ENCODE measurements at places on chromosomes 3 and 15.

DNA sequence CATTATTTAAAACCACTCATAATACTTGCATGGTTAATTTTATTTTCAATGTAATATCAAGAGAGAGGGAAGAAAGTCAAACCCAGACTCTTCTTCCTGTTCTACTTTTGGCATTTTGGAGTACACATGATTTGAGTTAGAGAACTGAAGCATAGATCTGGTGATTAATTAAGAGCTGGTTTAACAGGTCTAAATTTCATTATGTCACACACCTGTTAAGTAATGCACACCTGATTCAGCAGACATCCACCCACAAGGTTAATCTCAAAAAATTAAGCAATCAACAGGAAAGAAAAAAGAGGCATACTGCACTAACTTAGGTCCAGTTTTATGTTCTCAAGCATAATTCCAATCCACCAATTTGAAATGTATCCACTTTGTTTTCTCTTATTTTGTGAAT, 101.1 kb upstream of the ICE2 start:
- DNase-seq, result no peak

DNA sequence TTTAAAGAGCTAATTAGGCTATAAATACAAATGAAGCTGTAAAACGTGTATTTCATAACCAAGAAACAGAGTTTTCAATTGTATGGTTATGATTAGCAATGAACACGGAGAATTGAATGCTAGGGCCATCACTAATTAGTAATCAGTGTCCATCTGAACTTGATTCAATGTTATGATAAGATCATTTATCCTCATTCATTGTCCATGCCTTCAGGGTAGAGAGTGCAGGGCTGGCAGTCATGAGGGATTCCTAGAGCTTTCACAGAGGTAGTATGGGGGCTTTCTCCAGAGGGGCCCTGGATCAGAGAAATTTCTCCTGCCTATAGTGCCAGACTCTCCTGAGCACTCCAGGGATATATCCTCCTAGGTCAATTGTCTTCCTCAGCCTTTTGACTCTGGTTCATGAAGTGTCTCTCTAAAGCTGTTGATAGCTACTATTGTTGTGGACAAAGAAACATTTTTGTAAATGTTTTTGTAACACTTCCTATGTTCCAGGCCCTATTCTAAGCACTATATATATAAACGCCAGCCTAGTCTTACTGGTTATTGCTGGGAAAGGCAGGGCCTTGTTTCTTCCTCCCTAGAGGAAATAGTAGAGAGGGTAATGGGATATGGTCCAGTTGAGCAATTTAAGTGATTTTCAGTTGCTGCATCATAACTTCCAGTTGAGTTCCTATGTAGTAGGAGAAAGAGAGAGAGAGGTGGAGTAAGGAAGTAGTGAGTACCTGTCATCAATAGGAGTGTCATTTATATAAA, 249.0 kb downstream of the NFKBIZ start:
- DNase-seq, result no peak

DNA sequence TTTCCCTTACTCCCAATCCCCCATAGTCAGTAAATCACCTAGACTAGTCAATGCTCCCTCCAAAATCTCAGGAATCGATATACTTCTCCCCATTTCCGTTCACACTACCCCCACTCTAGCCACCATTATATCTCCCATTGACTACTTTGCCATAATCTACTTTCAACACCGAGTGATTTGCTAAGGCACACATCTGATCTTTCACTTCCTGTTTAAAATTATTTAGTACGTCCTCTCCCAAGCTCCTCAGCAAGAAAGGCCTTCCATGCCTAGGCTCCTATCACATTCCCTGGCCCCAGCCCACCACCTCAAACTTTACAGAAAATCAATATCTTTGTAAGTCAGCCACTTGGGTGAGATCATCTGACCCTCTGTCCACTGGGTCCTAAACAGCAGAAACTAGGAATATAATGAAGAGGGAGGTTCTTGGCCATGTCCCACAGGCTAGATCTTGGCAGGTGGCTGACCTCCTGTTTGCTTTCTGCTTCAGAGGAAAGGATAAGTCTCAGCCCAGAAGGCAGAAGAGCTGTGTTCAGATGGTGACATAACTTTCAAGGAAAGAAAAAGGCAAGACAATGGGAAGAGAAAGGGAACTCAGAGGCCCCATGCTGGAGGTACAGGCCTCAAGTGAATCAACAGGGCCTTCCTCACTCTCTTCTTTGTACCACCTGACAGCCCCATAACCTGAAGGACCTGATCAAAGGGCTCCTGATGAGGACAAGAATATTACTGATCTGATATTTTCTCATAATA, 103.0 kb downstream of the RPL22L1 start:
- no peak for DNase-seq

GRCh38 chr3:20608054-20608738, 422.2 kb upstream of the SGO1 start:
- no peak for DNase-seq

DNA sequence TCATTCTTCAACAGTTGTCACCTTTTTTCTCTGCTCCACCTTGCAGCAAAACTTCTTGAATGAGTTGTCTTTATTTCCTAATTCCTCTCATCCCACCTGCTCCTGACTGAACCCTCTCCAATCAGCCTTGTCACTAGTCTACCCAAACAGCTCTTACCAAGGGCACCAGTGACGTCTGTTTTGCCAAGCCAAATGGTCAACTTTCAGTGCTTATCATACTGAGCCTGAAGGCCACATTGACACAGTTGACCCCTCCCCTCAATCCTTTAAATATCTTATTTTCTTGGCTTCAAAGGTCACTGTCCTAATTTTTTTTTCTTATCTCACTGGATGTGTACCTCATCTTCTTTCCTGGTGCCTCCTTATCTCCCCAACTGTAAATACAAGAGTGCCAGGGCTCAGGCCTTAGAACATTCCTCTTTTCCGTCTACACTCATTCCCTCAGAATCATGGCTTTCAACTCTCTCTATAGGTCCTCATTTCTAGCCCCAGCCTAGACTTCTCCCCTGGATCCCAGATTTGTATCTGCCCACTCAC, 43.2 kb downstream of the CMTM8 start:
- DNase-seq, result no peak

DNA sequence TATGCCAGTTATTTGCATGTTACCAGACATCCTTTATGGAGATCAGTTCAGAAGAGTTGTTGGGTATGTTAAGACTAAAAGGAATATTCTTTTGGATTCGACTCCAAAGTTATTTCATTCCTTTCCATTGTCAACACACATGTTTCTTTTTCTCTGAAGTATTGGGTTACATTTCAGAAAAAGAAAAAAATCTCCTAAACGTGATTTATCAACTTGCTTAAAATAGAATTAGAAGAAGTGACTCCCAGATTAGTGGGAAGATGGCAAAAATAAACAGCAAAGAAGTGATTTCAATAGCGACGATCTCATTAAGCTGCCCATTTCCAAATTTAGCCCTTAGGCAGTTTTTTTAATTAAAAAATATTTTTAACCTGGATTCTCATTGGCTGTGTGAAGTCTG, 85.4 kb downstream of the TIGIT start:
- no peak for DNase-seq

DNA sequence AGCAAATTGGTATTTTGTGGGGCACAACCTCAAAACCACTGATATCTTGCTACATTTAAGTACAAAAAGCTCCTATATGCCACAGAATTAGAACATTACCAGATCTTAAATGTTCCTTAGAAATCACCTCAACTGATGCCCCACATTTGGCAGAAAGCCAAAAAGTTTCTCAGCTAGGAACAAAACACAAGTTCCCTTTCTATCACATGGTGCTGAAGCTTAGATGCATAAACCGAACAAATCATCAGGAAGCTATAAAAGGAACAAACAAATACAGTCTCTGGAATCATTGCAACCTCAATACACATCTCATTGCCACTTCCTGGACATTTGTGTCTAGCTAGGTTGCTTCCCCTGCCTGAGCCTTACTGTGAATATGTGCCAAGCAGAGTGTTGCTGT, 492.6 kb downstream of the LPP start:
- peak; percentile 23 for DNase-seq

Data from hepatocyte (in vitro differentiated cells).